ENCODE measurements at places on chromosomes 11 and 22.

GRCh38 chr22:44373234-44373633, 60.5 kb upstream of the SHISAL1 start:
- no peak for DNase-seq

DNA sequence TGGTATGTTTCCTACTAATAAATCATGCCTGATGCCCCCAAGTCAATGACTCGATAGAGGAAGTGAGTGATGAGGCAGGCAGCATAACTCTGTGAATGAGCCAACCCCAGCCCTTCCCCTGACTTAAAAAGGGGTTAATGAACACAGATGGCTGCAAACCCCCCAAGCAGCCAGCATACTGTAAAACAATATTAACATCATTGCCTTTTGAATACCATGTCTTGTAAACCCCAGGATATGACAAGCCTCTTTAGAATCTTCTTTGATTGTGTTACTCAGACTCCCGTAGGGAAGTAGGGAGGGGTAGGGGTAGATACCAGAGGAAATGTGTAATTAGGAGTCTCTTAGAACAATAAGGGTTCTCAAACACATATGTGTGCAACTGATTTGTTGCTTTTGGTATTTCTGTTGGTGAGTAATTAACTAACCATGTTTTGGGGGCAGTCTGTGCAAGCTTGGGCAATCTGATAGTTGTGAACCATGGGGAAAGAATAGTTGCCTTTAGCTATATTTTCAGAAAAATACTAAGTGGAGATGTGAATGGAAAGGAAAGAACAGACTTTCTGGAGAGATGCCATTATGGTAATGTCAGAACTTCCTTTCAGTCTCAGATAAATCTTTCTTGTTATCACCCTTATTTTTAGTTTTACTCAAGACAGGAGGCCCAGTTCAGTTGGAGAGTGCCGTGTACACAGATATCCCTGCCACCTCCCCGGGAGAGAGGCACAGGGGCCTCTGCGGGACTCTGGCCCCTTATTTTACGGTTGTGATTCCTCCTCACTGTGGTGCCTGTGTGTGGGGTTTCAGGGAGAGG, 701.8 kb downstream of the NTM start:
- DNase-seq: no peak

DNA sequence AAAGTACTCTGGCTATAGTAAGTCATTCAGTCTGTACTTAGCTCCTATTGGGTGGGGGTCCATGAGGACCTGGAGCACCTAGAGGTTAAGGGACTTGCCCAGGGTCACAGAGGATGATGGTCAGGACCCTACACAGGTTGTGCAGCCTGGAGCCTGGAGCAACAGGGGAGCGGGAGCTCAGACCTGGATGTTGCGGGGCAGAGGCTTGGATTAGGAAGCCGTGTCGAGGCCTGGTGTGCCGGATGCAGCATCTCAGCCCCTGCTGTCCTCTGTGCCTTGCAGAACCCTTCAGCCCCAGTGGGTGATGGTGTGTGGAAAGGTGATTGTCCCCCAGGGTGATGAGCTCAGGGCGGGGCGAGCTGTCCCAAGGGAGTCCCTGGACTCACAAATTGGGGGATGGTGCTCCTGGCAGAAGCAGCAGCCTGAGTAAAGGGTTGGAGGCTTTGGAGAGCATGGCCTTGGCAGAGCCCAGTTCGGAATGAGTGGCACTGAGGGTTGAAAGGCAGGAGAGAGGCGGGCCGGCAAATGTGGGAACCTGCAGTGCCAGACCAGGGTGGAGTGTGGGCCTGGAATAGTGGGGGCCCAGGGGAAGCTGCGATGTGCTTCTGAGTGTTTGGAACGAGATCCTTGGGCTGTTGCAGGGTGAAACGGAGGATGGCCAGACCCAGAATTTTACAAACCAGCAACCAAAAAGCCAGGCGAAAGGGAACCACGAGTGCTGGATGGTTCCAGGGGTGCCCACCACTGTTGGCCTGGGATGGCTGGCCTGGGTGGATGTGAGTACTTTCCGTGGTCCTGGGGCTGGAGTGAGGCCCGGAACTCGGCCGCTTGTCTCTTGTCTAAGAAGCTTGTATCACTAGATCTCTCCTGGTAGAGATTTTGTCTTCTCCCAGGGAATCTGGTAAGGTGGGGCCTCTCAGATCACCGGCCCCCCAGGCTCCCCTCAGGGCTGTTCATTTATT, 2.9 kb downstream of the TPCN2 start:
- no peak for DNase-seq

DNA sequence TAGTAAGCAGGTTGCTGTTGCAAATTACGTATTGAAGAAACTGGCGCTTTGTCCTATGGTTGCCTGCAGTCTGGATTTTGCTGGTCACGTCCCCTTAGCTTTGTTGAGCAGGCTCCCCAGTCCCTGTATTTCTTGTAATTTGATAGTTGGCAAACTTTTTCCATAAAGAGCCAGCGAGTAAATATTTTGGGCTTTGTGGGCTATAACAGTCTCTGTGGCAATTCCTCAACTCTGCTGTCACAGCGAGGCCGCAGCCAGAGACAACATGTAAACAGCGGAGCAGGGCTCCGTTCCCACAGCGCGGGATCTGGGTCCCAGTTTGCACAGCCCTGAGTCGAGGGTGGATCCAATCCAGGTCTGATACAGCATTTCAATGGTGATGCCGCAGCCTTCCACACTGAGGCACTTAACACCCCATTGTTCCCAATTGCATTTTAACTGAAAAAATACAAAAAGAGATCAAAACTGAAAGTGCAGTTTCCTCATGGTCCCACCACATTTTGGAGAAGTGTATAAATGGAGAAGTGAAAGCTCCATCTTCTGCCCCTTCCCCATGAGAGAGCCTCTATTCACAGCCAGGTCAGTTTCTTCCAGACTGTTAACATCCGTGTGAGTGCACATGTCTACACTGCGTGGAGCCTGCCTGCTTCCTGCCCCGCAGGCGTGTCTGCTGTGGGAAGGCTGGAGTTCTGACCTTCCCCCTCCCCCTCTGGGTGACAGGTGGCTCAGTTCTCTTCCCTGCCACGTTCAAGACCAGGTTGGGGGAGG, 89.1 kb downstream of the RPS6KA4 start:
- DNase-seq: no peak

- DNase-seq: no peak
Measured at GRCh38 chr11:12064954-12065280, 45.5 kb upstream of the MICAL2 start.

DNA sequence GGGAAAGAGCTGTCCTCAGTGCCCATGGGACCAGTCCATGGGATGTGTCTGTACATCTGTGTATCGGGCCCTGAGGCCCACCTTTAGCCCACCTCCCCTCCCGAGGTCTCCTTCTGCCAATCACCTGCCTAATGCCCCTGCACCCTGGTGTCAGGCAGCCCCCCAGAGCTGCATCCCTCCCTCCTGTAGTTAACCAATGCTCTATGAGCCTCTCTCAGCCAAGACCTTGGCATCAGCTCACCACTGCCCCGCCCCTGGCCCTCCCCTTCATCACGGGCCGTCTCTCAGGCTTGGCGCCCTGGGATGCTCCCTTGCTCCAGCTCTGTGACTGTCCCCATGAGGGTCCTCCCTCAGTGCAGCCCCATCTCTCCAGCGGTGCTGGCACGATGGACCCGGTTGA, 18.5 kb downstream of the MGAT3 start:
- DNase-seq: no peak

DNA sequence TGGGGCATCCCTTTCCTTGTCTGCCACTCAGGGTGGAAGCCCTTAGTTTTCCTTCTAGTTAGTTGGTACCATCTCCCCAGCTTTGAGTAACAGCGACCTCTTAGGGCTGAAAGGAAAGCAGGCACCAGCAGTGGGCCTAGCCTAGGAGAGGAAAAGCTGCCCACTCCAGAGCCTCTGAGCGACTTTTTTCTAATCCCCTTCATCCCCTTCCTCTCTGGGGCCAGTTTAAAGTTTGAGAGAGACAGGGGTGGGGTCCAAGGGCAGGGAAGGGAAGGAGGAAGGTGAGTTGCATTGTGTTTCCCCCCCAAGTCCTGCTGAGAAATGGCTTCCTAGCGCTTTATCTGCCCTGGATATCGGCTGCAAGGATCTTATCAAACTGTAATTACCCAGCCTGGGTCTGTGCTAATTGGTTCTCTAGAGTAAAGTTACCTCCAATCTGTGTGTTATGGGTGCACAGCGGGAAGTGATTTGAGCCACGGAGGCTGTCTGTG, 573.9 kb upstream of the CADM1 start:
- DNase-seq: no peak

GRCh38 chr22:28728002-28728401, 13.6 kb downstream of the CHEK2 start:
- no peak for DNase-seq

- DNase-seq: no peak
Measured at GRCh38 chr11:87879118-87879517, 296.1 kb downstream of the RAB38 start.

GRCh38 chr11:101448881-101449442, 134.8 kb downstream of the TRPC6 start:
- no peak for DNase-seq
